Liver (tissue), 10 donors: ENCODE measurements at places on chromosomes 1 and 21. TPM values are rescaled to one million over a fixed set of nuclear protein-coding genes. Genes with fewer than 3 reads are reported as not detected.

DNA sequence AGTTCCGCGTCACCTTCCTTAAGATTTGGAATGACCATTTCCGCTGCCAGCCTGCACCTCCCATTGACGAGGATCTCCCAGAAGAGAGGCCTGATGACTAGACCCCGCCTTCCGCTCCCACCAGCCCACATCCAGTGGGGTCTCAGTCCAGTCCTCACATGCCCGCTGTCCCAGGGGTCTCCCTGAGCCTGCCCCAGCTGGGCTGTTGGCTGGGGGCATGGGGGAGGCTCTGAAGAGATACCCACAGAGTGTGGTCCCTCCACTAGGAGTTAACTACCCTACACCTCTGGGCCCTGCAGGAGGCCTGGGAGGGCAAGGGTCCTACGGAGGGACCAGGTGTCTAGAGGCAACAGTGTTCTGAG, 9.8 kb downstream of the MYBPH start:
- no peak for DNase-seq

GRCh38 chr1:152565115-152565514, 1.5 kb downstream of the LCE3E start:
- no peak for DNase-seq

GRCh38 chr21:27213303-27213702, 246.4 kb upstream of the ADAMTS5 start:
- DNase-seq, result no peak

The TPTE gene
- total RNA-seq, result not detected

- DNase-seq, result no peak
These were observed 249.8 kb downstream of the SETD4 start for GRCh38 chr21:35810431-35810970.

DNA sequence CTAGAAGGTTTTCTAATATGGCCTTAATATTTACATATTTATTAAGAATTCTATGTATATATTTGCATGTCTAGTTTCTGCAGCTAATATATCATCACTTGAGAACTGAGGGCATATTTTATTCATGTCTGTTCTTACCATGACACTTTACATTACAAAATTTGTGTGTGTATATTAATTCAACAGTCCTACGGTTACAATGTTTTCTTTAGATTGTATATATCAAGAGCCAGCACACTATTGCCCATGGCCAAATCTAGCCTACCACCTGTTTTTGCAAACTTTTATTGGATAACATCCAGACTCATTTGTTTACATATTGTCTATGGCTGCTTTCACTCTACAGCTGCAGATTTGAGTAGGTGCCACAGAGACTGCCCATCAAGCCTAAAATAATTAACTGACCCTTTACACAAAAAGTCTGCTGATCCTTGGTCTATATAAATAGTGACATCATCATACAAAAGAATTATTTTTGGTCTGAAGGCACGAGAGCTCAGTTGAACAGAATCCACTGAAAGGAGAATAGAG, 577.4 kb upstream of the PBX1 start:
- DNase-seq, result no peak

GRCh38 chr1:240343966-240344365, 252.3 kb downstream of the FMN2 start:
- DNase-seq, result no peak

- DNase-seq, result no peak
These were observed 22.5 kb upstream of the GBP5 start for GRCh38 chr1:89295187-89295586.

- DNase-seq, result no peak
These were observed 33.3 kb upstream of the CSF1 start for GRCh38 chr1:109877317-109877771.

GRCh38 chr1:53576866-53577760, 117.9 kb downstream of the DMRTB1 start:
- no peak for DNase-seq

GRCh38 chr1:100320311-100321099, 31.8 kb upstream of the CDC14A start:
- DNase-seq, result no peak

DNA sequence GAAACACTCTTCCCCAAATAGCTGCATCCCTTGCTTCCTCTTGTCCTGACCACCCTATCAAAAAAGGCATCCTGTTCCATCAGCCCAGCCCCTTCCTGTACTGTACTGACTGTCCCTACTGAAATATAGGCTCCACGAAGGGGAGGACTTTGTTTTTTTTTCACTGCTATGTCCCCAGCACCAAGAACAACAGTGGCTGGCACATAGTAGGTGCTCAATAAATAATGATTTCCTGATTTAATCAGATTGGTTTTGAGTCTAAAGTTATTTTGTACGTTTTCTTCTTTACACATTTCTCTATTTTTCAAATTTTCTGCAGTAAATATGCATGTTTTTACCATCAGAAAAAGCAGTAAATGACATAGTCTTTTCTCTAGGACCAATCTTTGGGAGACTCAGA, 73.9 kb downstream of the CD58 start:
- DNase-seq, result no peak

The CDC42BPA gene
- total RNA-seq, result 34.4 TPM

GRCh38 chr1:222652676-222653075, 34.8 kb downstream of the MIA3 start:
- no peak for DNase-seq

DNA sequence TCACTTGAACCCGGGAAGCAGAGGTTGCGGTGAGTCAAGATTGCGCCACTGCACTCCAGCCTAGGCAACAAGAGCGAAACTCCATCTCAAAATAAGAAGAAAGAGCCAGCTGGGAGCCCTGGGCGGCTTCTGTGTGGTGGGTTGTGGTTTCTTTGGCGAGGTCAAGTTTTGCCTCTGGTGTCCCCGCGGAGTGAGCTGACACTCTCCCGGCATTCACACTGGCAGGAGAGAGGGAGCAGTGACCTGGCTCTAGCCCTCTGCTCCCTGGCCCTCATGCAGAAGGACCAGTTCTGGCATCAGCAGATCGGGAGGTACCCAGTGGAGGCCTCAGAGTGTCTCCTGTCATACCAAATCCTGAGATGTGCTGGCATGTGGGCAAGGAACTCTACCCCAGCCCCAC, 81.0 kb upstream of the VAMP3 start:
- no peak for DNase-seq

DNA sequence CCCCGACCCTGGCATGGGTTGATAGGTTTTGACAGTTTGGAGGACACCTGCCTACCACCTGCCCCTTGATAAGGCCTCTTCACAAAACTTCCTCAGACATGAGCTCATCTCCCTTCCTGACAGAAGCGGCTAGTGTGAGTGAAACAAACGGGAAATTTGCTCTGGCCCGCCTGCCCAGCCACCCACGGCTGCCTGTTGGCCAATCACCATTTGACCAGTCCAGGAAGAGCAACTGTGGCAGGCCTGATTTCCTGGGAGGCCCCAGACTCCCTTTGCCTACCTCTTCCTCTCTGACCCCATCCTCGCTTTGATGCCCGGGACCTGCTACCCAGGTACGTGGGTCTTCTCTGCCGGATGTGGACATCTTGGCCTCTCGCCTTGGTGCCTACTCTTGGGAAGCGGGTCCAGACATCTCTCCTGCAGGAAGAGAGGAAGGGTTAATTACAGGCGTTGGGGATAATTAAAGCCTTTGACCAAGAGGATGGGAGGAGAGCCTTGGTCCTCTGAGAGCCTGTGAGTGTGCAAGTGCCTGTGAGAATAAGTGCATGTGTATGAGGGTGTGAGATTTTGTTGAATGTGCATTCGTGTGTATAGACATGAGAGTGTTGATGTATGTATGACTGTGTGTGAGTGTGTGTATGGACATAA, 1.1 kb upstream of the EPHA2 start:
- DNase-seq, result no peak

GRCh38 chr21:34252751-34253150, 111.1 kb upstream of the KCNE2 start:
- no peak for DNase-seq

DNA sequence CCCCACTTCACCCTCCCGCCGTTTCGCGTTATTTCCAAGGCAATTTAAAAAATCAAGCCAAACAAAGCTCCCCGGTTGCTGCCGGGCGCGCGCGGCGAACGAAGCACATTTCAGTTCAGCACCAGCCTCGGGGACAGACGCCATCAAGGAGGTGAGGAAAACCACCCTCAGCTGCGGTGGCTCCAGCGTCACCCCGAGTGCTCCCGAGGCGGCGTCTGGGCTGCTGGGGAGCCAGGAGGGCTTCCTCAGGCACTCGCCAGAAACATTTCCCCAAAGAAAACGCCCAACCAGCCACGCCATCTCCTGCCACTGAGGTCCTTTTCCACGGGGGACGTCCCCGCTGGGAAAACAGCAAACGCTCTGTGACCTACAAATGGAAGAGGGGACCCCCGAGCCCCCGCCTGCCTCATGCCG, 623 bp downstream of the GNG4 start:
- peak; percentile 50 for DNase-seq

DNA sequence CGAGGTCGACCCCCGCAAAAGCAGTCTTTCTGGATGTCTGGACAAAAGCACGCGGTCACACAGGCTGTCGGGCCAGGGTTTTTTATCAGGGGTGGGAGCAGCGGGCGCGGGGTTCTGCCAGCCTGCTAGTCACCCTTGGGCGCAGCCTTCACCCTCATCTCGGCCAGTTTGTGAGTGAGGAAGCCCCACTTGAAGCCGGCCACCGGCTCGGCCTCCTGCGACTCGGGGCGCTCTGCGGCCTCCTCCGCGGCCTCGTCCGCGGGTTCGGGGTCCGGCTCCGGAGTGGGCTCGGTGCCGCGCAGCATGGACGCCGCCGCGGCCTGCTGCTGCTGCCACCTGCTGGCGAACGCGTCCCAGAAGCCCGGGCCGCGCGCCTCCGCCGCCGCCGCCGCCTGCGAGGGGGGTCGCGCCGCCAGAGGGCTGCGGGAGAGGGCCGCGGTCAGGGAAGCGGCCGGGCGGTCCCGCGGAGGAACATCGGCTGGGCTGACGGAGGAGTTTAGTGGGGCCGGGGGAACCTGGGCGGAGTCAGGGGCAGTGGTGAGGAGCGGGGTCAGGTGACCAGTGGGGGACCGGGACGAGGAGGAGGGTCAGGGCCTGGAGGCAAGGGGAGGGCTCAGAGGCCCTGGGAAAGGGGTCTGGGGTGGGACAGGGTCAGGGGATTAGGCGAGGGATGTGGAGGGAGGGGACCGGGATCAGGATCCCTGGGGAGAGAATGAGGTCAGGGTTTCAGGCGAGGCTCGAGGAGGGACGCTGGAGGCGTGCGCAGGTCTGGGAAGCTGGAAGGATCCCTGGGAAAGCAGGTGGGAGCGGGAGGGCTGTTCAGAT, 4.5 kb downstream of the C1orf232 start:
- DNase-seq, result peak; percentile 52
